CD4-positive, alpha-beta memory T cell (primary cell): ENCODE measurements at places on chromosomes 2 and 18.

DNA sequence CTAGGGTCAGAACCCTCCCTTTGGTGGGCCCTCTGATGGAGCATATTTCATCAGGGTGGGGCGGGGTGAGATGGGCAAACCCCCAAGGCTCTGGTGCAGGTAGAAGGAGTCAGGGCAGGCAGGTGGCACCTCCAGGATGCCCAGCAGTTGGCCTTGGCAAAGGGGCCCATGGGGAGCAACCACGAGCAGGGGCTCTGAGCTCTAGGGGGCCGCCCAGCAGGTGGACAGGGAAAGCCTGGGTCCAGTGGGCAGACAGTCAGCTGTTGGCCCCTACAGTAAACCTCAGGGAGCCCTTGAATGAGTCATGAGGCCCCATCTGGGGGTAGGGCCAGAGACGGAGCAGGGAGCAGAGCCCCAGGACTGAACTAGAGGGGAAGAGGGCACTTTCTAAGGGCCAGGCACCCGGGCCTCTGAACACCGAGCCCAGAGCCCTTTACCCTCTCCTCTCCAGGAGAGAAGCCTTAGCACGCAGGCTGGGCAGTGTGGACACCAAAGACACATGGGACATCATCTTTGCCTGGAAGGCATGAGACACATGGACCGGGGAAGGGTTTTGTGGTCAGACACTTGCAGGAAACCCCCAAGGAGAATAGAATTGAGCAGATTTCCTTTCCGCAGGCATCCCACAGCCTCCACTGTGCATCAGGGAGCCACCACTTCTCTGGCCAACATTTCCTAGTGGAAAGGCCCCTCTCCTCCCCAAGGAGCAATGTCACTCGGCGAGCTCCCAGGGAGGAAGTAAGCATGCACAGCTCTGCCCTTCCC, 257.3 kb downstream of the GLI2 start:
- DNase-seq = no peak

- DNase-seq = no peak
Measured at GRCh38 chr2:235026649-235027557, 75.1 kb downstream of the SH3BP4 start.

- DNase-seq = no peak
Measured at GRCh38 chr18:9437021-9437437, 38.3 kb upstream of the RALBP1 start.

- peak; percentile 49 for DNase-seq
Measured at GRCh38 chr2:118202707-118203303, 114.5 kb downstream of the INSIG2 start.

DNA sequence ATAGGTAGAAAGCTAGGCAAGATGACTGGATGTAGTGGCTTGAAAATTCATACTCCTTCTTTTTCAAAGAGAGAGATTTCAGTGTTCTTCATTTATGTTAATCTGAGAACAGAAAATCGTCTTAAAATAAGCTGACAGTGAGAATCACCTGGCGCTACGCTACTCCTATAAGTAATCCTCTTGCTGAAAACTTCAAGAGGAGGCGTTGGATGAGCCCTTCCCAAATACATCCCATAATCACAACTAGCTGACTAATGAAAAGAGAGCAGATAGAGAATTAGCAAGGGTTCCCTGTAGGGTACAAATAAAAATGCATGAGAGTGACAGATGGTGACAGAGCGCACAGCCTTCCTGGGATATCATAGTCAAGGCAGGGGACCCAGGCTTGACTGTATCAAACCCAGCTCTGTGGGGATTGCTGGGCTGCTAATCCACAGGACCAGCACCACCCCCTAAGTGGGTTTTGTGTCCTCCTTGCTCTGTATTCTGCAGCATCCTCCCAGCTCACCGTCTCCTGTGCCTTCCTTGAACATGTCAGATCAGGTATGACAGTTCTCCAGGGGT, 280.2 kb downstream of the SP3 start:
- no peak for DNase-seq
